ACHN (cell line): ENCODE measurements at places on chromosomes 5 and 9.

DNA sequence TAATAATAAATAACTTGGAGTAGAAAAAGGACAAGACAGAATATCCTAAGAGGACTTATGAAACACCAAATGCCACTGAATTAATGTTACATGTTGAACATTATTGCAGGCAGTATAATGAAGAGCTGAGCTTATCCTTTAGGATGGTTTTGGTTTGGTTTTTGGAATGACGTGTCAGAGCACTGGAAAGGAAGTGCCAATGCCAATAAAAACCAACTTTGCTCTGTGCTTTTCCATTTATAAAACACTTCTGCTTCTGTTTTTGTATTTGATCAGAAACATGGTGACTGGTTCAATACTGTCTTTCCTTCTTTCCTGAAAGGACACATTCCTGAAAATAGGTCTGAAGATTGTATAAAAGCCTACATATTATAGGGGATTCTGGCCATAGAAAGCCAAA, 4.2 kb downstream of the MEGF10 start:
- no peak for DNase-seq

DNA sequence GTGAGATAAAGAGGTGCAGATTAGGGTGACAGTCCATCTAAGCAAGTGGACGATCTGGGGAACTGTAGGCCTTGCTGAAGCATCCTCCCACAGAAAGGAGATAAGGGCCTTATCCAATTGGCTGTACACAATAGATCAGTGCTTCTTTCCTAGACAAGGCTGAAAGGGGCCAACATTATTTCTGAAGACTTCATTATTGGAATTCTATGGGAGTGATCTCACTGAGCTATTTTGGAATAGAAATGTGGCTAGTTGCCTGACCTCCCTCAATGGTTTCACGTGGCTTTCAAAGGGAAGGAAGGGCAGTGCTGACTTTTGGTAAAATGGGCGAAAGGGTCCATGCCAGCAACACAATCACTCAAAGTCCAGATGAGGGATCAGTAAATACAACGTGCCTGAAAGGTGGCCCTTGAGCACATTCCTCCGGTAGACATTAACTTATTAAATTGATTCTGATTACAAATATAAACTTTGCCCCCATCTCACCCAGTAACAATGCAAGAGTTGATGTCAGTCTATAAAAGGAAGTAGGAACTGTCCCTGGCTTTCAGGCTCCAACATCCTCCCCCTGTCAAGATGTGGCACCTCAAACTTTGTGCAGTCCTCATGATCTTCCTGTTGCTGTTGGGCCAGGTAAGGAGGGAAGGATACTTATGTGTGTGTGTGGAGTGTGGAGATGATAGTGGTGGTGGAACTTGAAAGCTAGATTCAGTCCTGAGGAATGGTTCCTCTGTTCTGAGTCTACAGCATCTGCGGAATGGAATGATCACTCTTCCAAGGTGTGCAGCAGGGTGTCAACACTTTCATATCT, at the start of gene LEAP2:
LEAP2 (plus strand) TSS at position 550 of the 811 bp plus-strand sequence; CDS start at position 577, 27 bp downstream.
- DNase-seq: no peak

GRCh38 chr9:84485539-84485938, 145.0 kb upstream of the SLC28A3 start:
- DNase-seq: no peak

DNA sequence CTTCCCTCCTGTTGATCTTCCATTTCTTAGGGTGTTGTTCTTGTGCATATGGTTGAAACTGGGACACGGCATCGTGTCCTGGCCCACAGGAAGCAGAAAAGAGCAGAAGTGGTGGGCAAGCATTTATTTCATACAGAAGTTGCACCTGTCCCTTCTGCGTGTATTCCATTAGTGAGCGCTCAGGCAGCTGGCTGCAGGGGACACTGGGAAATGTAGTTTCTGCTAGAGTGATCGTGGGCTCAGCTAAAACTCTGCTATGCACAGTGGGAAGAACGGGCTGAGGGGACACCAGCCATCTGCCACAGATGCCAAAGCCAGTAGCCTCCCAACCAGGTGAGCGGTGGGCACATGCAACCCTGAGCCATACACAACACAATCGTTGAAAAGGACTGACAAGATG, 57.4 kb upstream of the ASS1 start:
- no peak for DNase-seq

- no peak for DNase-seq
Observed at GRCh38 chr9:24986331-24986730, 440.6 kb upstream of the IZUMO3 start.

GRCh38 chr5:79241535-79241979, 5.6 kb downstream of the JMY start:
- DNase-seq: no peak

DNA sequence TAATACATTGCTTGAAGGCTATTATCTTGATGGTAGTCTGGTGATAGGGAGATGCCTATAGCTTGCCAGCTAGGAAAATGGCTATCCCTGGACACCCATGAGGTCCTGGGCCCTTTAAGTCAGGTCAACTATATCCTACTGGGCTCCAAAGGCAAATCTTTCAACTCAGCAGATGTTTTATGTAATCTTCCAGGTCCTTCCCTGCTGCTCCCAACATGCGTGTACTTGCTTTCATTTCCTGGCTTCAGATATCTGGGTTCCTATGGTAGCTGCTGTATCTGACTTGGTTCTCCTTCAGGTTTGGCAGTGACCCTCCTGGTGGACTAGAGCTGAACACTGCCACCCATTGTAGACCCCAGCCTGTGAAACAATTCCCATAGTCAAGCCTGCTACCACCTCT, 32.4 kb upstream of the GAS1 start:
- DNase-seq: no peak

- no peak for DNase-seq
Observed at GRCh38 chr5:69467442-69468225, 25.0 kb upstream of the OCLN start.

DNA sequence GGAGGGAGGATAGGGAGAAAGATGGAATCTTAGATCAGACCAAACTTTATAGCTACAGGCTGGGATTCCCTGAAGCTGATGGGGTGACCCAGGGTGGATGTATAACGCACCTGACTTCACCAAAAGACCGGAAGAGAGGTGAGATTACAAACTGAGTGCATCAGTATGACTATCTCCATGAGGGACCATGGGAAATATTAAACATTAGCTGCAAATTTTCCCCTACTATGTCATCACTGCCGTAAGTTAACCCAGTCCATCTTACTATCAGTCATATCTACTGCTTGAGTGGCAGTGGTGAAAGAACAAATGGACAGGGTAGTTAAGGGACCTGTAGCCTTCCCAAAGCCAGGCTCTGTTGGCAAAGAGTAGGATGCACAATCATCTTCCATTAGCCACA, 368.3 kb downstream of the EFNA5 start:
- DNase-seq: no peak
